ENCODE measurements at places on chromosomes 1 and 21.

GRCh38 chr1:16134066-16134801 is 21.6 kb downstream of the EPHA2 start:
- no peak for DNase-seq

DNA sequence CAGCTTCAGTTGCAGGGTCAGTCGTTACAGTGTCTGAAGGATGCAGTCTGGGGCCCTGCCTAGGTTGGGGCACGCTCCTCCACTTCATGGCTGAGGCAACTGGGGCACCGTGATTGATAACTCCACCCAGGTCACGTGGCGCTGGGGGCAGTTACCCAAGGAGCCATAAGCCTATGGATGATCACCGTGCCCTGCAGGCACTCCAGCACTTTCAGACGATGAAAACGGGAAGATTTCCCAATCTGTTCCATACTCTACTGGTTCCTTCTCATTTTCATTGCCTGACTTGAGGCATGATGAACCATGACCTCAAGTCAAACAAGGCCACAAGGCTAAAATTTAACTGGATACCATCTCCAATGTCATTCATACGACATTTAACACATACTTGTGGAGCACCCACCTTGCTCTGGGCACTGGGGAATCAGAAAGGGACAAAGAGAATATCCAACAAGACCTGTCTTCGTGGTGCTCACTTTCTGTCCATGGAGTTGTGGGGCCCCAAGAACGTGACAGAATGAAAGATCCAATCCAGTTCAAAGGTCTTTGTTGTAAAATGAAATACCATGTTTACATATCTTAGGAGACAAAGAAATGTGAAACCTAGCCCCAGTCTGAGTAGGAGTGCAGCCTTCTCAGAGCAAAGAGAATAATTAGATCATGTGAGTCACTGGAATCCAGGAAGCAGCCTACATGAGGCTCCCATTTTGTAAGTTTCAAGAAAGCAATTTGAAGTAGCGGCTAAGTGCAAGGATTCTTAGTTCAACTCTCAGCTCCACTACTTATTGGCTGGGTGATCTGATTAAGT is 39.4 kb upstream of the SPOCD1 start:
- peak; percentile 28 for DNase-seq

DNA sequence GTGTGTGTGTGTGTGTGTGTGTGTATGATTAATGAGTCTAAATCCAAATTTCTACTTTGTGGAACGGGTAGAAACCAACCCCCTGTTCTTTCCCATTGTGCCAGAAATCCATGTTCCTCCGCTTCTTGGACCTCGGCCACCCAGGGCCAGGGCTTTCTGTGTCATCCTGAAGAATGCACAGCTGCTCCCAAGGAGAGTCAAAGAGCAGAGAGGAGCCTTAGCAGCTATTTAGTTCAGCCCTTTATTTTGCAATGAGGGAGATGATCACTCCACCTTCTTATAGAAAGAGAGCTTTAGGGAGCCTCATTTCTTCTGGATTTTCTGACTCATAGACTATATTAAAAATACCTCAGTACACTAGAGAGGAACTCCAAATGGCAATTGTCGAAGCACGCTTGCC is 489.3 kb upstream of the VAMP3 start:
- DNase-seq, result no peak

GRCh38 chr1:1928231-1929101 is 9.4 kb upstream of the TMEM52 start:
- DNase-seq, result no peak

GRCh38 chr1:11280719-11281376 is 7.8 kb downstream of the UBIAD1 start:
- DNase-seq, result no peak

DNA sequence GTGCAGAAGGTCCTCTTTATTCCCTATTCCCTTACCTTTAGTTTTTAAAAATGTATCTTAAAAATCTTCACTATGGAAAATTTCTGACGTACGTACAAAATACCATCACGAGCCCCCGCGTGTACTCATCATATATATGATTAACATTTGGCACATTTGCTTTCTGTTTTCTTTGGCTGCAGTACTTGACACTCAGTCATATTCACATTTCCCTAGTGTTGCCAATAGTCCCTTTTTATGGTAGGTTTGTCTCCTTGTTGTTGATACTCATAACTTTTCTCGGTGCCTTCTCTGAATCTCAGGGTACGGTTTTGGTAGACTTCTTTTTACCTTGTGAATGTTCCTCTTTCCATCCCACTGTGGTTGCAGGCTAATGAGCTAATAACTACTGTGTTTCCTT is 23.3 kb downstream of the KDM4A start:
- DNase-seq, result no peak

- DNase-seq, result no peak
These were observed 4.2 kb downstream of the FABP3 start for GRCh38 chr1:31368611-31369107.

- DNase-seq, result peak; percentile 66
These were observed 28.4 kb downstream of the ACP6 start for GRCh38 chr1:147641695-147642592.

- no peak for DNase-seq
These were observed 2.0 kb downstream of the LORICRIN start for GRCh38 chr1:153261281-153262069.

DNA sequence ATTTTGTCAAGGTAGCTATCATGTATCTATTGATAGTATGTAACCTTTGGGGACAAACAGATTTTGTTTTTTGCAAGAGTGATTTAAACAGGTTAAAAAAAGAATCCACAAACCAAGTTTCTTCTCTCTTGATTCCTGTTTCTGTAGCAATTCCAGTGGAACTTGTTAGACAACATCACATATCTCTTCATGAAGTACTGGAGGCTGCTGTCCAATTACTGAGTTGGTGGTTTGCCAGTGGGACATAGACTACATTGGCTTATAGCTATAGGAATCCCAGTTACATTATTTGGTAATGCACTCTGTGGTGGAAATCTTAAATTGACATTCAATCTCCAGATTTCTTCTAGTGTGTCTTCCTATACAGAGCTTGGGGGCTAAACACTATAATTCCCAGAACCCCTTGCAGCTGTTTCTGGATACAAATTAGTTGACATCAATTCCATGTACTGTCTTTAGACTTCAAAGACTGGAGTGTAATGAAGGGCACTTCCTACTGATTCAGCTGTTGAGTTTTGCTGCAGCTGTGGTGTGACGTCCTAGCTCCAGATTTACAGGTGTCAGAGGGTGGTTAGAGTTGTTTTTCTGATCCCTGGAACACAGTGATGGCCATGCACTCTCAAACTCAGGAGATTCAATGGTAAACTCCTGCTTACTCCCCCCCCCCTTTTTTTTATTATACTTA is 29.4 kb upstream of the GCLM start:
- DNase-seq, result no peak

GRCh38 chr1:225774281-225775147 is 3.1 kb upstream of the SRP9 start:
- no peak for DNase-seq

- DNase-seq, result peak; percentile 65
These were observed 23.4 kb upstream of the RD3 start for GRCh38 chr1:211515090-211516023.

GRCh38 chr1:15352128-15352957 is 57.3 kb upstream of the EFHD2 start:
- DNase-seq, result peak; percentile 7

- no peak for DNase-seq
These were observed 39.8 kb downstream of the UBE2G2 start for GRCh38 chr21:44761747-44762208.

- DNase-seq, result no peak
These were observed 569.4 kb upstream of the RGS18 start for GRCh38 chr1:191588905-191589304.

- DNase-seq, result peak; percentile 13
These were observed 119.0 kb downstream of the ROR1 start for GRCh38 chr1:63892632-63893395.

GRCh38 chr1:75671708-75672107 is 52.8 kb upstream of the ACADM start:
- no peak for DNase-seq

- DNase-seq, result no peak
These were observed 285.6 kb downstream of the GRIK1 start for GRCh38 chr21:29654203-29654602.

DNA sequence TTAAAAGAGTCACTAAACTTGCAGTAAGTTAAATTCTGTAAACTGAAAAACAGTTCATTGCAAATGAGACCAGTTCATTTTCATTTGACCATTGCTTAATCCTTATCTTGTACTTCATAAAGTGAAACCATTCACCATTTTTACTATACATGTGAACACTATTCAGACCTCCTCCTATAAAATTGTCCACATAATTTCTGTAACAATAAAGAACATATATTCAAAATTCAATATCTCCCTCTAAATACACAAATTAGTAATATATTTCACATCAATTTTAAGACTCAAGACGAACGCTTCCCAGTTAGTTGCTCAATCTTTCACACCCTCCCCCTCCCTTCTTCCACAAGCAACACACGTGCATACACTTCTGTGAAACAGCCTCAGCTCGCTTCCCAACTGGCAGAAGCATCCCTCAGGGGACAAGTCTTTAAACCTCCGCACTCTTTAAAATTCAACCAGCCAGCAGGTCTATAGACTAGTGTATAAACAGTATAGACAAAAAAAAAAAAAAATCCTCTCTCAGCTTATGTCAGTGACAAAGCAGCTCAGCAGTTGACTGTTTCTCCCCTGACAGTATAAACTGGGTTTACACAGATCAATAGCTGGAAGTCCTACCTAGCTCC is 99.6 kb downstream of the DENND1B start:
- no peak for DNase-seq

DNA sequence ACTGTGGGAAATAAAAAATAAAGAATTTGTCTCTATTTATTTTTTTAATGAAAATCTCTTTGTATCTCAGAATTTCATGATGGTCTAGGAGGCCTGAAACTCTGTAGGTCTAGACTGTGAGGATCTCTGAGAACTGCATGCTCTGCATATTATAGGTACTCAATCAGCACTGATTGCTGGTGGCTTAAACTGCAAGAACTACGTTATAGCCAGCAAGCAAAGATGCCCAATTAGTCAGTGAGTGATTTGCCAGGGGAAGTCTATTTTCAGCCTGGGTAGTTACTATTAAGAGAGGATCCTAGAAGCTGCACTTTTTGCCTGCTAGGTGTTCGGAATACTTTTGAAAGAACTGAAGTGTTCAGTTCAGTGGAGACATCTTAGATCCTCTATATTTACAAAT is 87.4 kb downstream of the GPR52 start:
- DNase-seq, result no peak

GRCh38 chr1:87821335-87821697 is 492.6 kb downstream of the LMO4 start:
- no peak for DNase-seq

- DNase-seq, result no peak
These were observed 194.3 kb upstream of the GREM2 start for GRCh38 chr1:240806200-240806745.

- peak; percentile 51 for DNase-seq
These were observed 28.3 kb downstream of the EIF2D start for GRCh38 chr1:206583707-206584648.

- no peak for DNase-seq
These were observed 90.1 kb upstream of the ACTL8 start for GRCh38 chr1:17665054-17665453.

DNA sequence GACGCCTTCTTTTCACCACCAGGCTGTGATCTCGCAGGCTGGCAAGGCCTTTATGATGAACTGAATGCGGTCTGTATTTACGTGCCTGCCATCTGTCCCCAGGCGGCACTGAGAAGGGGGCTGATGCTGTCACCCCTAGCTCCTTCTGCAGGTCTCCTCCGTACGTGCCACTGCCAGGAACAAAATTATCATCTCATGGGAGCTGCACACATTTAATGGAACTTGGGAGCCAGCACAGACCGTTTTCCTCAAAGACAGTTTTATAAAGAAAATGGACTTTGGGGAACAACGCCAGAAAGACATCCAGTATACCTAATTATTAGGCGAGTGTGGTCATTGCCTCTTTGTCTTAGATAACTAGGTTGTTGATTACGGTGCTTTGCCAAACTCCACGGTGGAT is 434.5 kb downstream of the KIF26B start:
- no peak for DNase-seq

DNA sequence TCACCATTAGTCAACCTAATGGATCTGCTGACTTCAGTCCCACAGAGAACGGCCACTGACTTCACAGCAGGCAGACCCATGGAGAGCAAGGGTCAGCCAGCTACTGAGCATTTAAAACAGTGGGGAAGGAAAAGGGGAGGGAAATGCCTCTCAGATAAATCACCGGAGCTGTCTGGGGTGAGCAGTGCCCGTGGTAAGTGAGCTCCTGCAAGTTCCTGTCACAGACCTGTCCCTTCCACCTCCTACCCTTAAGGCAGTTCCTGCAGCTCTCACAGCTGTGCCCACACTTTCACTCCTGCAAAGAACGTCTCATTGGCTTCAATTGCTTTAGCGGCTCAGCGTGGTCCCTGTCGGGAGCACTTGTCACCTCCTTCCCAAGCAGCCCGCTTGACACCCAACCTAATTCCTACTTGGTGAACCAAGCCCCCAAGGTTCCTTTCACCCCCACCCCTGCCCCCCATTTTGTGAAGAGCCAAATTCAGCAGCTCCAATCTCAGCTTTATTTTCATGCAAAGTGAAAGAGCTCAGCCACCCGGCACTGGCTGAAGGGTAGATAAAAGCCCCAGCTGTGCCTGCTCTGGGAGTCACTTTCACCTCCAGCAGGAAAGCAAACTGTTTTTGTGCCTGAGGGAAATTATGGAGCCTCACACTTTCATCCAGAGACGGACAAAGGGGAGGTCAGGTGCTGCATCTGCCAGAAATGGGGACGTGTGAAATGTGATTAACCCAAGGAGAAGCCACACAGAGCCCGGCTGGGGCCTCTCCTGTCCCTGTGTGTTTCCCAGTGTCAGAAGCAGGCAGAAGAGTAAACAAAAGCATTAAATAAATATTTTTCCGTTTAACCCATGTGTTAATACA is 306.2 kb downstream of the TTLL7 start:
- no peak for DNase-seq

- DNase-seq, result no peak
These were observed 995 bp upstream of the IPO13 start for GRCh38 chr1:43945674-43946235.

DNA sequence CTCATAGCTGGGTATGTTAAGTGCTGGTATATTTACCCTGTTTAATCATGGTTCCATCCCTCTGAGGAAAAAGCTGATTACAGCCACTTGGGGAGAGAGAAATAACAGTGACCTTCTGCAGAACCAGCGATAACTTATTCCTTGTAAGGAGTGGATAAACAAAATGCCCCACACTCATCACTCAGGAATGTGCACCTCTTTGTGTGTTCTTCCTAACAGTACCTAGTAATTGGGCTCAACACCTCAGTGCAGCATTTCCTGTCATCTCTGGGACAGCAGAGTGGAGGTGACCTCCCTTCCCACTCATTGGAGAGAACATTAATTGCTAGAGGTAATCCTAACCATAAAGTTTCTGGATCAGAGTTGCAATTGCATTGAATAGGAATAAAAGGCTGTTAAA is 112.5 kb upstream of the F3 start:
- DNase-seq, result no peak
